ENCODE measurements at places on chromosomes 11 and 22. TPM values are rescaled to one million over a fixed set of nuclear protein-coding genes. Genes with fewer than 3 reads are reported as not detected.

DNA sequence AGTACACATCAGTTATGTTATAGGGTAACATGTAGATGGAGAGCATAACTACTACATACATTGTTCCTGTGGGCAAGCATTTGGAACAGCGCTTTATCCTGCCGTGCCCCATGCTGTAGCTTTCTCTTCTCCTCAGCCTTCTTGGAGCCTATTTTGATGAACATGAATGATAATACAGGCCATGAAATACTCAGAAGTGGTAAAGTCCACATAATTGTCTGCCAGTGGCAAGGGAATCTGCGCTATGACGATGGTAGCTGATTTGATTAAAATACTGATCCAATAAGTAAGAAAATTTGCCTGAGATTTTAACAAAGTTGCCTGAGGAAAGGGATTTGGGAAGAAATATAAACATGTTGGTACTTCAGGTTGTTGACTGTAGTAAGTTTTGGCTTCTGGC lies 23.3 kb downstream of the ALKBH3 start:
- DNase-seq: no peak

Gene MMP13
- 0.13 TPM for polyA plus RNA-seq

Gene CD3D
- 0.98 TPM for polyA plus RNA-seq

Gene XRCC6
- polyA plus RNA-seq: 262 TPM

Gene MIOX
- polyA plus RNA-seq: 12.5 TPM
